ENCODE measurements at places on chromosomes 1 and 21.

- DNase-seq, result no peak
These were observed 55.8 kb downstream of the IARS2 start for GRCh38 chr1:220149742-220150141.

DNA sequence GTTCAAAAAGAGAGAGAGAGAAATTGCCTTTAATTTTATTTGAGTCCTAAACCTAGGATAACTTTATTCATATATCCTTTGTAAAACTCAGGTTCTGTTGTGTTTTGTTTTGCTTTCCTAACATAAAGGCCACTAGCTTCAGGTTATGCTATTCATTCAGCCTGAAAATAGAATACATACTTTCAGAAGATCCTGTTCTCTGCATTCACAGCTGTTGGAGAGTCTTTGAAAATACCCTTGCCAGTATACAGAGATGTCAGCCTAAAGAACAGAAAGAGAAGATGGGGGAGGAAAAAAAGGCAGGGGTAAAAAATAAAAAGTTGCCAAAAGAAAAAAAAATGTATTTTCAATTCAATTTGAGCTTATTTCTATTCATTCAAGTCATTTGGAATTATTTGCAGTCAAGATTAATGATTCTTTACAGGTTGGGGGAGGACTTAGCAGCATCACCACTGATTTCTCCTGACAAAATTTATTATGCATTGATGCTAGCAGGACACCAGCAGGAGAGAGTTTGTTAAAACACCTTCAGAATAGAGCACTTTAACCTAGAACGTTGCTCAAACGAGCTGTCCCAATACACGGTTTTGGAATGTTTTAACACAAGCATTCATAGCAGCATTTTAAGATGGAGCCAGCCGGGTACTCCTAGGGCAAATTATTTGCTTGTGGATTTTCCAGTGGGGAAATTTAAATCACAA lies 318.5 kb downstream of the NTNG1 start:
- DNase-seq, result no peak

GRCh38 chr1:3879787-3880428 lies 20.2 kb downstream of the C1orf174 start:
- no peak for DNase-seq

- DNase-seq, result no peak
These were observed 136.4 kb downstream of the AKT3 start for GRCh38 chr1:243713470-243714186.

DNA sequence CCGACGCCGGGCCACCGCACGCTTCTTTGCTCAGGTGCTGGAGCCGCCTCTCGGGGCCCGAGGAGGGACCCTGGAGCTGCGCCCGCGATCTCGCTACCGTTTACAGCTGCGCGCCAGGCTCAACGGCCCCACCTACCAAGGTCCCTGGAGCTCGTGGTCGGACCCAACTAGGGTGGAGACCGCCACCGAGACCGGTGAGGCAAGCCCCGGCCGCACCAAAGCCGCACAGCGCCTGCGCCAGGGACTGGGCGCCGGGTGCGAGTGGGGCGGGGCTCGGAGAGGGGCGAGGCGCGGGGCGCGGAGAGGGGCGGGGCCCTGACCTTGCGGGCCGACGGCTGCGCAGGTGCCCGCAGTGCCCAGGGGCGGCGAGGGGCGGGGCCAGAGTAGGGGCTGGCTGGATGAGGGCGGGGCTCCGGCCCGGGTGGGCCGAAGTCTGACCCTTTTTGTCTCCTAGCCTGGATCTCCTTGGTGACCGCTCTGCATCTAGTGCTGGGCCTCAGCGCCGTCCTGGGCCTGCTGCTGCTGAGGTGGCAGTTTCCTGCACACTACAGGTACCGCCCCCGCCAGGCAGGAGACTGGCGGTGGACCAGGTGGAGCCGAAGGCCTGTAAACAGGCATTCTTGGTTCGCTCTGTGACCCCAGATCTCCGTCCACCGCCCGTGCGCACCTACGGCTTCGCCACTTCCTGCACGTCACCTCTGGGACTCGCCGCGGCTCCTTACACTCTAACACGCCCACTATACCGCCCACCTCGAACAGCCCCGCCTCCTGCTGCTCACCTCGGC lies 9.8 kb upstream of the CDC20 start:
- DNase-seq, result no peak

DNA sequence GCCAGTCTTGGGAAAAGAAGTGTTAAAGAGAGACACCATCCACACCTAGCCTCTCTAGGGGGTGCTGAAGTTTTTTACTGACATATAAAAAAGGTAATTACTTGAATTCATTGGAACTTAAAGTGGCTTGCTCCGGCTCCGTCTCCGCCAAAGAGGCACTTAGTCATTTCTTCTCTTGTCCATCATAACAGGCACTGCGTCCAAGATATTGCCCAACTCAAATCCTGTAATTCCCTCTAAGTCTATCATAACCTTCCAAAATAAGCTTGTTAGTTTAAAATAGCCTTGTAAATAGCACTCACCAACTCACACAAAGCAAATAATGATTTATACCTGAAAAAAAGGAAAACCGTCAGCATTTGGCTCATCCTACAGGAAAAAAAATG lies 160.5 kb downstream of the ZBTB18 start:
- DNase-seq, result no peak
